ENCODE measurements at places on chromosomes 6 and 20.

GRCh38 chr6:144661116-144661806 is 376.1 kb downstream of the UTRN start:
- H3K27ac ChIP-seq, result peak overlapping the region; percentile 69
- no peaks in the 10 kb centered on the region for H3K36me3 ChIP-seq
- H3K4me1 ChIP-seq, result peaks cover 71% of the 10 kb centered on the region

DNA sequence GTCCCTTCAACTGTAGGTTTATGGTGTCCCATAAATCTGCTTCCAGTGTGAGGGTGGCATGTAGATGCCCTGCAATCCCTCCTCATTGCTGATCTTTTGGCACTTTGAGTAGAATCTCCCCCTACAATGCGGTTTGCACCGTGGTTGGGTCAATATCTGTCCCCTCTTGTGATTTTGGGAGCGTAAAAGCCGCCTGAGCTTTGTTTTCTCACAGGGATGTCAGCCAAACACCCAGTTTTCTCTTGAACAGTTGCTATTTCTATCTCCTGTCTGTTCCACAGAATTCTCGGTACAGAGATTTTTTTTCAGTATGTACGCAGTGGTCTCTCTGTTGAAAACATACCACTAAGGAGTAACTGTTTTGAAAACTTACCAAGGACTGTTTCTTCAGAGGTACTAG is 21.8 kb downstream of the CDS2 start:
- H3K36me3 ChIP-seq, result peaks cover 14% of the 10 kb centered on the region
- H3K27me3 ChIP-seq, result peaks cover 4% of the 10 kb centered on the region
- DNase-seq, result no peak
- H3K4me3 ChIP-seq, result no peak overlapping the region

GRCh38 chr6:16840291-16840690 is 79.0 kb upstream of the ATXN1 start:
- DNase-seq, result no peak
- no peaks in the 10 kb centered on the region for H3K36me3 ChIP-seq
- H3K4me1 ChIP-seq, result peaks cover 42% of the 10 kb centered on the region
- H3K27me3 ChIP-seq, result no peaks in the 10 kb centered on the region
- H3K4me3 ChIP-seq, result no peak overlapping the region

DNA sequence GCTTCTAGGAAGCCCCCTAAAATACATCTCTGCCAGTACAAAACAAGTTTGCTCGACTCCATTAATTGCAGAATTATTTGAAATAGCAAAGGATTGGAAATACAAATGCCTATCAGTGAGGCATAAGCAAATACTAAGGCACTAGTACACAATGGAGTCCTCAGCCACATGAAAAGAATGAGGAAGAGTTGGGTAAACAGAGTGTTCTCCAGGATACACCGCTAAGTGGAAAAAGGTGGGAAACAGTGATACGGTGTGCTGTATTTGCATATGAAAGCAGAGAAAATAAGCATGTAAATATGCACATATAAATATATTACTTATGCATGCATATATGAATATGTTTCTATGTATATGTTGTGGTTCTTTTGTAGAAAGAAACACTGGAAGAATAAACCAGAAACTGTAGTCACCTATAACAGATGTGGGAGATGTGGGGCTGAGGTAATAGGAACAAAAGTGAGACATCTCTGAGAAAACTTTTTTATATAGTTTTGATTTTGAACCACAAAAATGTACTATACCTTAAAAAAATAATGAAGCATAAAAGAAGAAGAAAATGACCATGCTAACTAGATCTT is 143.4 kb upstream of the MYLIP start:
- peaks cover 18% of the 10 kb centered on the region for H3K4me1 ChIP-seq
- H3K27me3 ChIP-seq, result peaks cover 5% of the 10 kb centered on the region
- no peak for DNase-seq
- no peaks in the 10 kb centered on the region for H3K36me3 ChIP-seq
- H3K4me3 ChIP-seq, result no peak overlapping the region
- H3K27ac ChIP-seq, result no peak overlapping the region

- no peak overlapping the region for H3K4me3 ChIP-seq
- H3K27ac ChIP-seq, result no peak overlapping the region
- H3K36me3 ChIP-seq, result no peaks in the 10 kb centered on the region
- H3K4me1 ChIP-seq, result peaks cover 9% of the 10 kb centered on the region
- DNase-seq, result no peak
Observed at GRCh38 chr20:59580146-59580946, 24.0 kb upstream of the PHACTR3 start.

DNA sequence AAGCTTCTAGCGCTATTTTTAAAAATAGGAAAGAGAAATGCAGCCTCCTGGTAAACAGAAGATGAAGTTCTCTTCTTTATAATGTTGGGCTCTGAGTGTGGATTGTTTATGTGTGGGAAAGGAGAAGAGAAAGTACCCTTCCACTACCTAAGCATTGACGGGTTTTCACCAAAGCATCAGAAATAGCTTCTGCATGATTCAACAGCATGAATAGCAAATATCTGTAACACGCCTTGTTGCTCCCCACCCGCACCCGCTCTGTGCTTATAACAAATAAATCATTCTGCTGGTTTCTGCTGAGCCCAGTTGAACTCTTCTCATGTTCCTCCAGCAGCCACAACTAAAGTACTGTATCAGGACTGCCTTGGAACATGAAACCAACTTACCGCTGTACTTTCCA is 20.7 kb downstream of the TXLNB start:
- no peak overlapping the region for H3K4me3 ChIP-seq
- DNase-seq, result no peak
- no peak overlapping the region for H3K27ac ChIP-seq
- no peaks in the 10 kb centered on the region for H3K4me1 ChIP-seq

- no peak overlapping the region for H3K27ac ChIP-seq
- H3K4me1 ChIP-seq, result peaks cover 36% of the 10 kb centered on the region
- no peaks in the 10 kb centered on the region for H3K27me3 ChIP-seq
- H3K4me3 ChIP-seq, result no peak overlapping the region
Observed at GRCh38 chr6:111576291-111576690, 29.4 kb downstream of the TRAF3IP2 start.

- peaks cover 12% of the 10 kb centered on the region for H3K27me3 ChIP-seq
- H3K4me3 ChIP-seq, result no peak overlapping the region
- no peak overlapping the region for H3K27ac ChIP-seq
- peaks cover 13% of the 10 kb centered on the region for H3K4me1 ChIP-seq
- peaks cover 5% of the 10 kb centered on the region for H3K36me3 ChIP-seq
- DNase-seq, result no peak
Observed at GRCh38 chr20:23570178-23570760, 2.0 kb upstream of the CST9L start.

- peak overlapping the region; percentile 92 for H3K27ac ChIP-seq
- H3K4me3 ChIP-seq, result peak overlapping the region; percentile 49
- DNase-seq, result peak; percentile 43
- H3K36me3 ChIP-seq, result peaks cover 57% of the 10 kb centered on the region
- no peaks in the 10 kb centered on the region for H3K27me3 ChIP-seq
Observed at GRCh38 chr6:21800948-21801438, 207.4 kb downstream of the SOX4 start.

GRCh38 chr6:10411131-10411970 is 3.5 kb downstream of the TFAP2A start:
- no peaks in the 10 kb centered on the region for H3K36me3 ChIP-seq
- peaks cover 43% of the 10 kb centered on the region for H3K4me1 ChIP-seq
- H3K27ac ChIP-seq, result no peak overlapping the region
- H3K4me3 ChIP-seq, result peak overlapping the region; percentile 79
- H3K27me3 ChIP-seq, result peaks cover 100% of the 10 kb centered on the region

GRCh38 chr6:49906526-49906925 is 40.2 kb upstream of the CRISP1 start:
- peaks cover 5% of the 10 kb centered on the region for H3K4me1 ChIP-seq
- H3K4me3 ChIP-seq, result no peak overlapping the region
- H3K36me3 ChIP-seq, result no peaks in the 10 kb centered on the region
- DNase-seq, result no peak
- H3K27ac ChIP-seq, result no peak overlapping the region
- H3K27me3 ChIP-seq, result no peaks in the 10 kb centered on the region

DNA sequence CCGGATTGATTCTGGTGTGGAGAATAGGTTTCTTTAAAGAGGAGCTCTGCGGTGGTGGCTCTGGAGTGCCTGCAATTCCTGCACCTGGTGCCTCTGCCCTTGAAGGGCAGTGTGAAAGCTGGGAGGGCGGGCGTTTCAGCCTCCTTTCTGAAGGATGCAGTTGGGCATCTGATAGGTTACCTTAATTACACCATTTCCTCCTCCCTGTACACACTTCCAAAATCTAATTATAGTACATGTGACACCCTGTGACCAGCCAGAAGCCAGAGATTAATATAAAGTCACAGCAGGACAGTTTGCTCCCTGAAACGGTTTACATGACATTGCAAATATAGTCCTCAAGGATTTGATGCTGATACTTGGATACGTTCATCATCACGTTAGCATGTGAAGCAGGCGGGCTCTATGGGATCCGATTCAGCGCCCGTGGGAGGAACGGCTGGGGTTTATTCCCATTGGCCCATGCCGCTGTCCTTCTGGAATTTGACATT is 548.2 kb downstream of the QKI start:
- no peak overlapping the region for H3K4me3 ChIP-seq
- no peak overlapping the region for H3K27ac ChIP-seq
- H3K36me3 ChIP-seq, result no peaks in the 10 kb centered on the region
- peaks cover 12% of the 10 kb centered on the region for H3K27me3 ChIP-seq
- no peak for DNase-seq

- no peak for DNase-seq
- H3K27me3 ChIP-seq, result no peaks in the 10 kb centered on the region
- no peak overlapping the region for H3K27ac ChIP-seq
- no peaks in the 10 kb centered on the region for H3K36me3 ChIP-seq
- H3K4me1 ChIP-seq, result peaks cover 15% of the 10 kb centered on the region
- H3K4me3 ChIP-seq, result no peak overlapping the region
Observed at GRCh38 chr6:106546691-106547414, 82.4 kb downstream of the RTN4IP1 start.

DNA sequence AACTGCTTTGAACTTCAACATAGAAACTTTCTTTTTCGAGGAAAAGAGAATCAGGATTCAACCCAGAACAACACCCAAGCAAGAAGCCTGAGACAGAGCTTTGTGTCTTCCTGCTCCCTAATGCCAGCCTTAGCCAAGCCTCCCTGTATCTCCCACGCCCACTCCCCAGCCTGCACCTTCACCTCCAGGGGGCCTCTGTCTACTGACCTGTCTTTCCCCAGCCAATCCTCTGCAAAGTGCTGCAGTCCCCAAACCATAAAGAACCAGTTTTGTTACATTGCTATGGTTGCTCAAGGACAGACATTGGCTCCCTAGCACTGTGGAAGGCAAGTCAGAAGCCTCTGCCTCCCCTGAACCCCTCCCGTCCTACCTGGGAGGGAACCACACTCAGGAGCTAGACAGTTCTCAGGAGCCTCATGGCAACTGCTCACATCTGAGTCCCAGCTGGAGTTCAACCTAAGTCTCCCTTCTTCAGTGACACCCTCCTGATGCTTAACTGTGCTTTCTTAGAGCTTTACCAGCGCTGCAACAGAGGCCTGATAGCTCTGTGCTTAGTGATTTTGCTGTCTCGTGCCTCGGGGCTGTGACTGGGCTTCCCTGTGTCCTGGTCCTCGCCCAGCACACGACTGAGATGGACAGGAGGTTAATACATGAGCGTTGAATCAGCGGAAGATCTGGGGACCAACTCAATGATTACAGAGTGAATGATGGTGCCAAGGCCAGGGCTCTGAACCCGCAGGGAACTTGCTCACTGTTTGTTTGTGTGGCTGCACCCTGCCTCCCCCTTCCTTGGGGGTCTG is 101.5 kb upstream of the DUSP22 start:
- H3K4me1 ChIP-seq, result peaks cover 58% of the 10 kb centered on the region
- H3K36me3 ChIP-seq, result no peaks in the 10 kb centered on the region
- H3K27ac ChIP-seq, result no peak overlapping the region

- H3K27ac ChIP-seq, result peak overlapping the region; percentile 91
- H3K36me3 ChIP-seq, result peaks cover 49% of the 10 kb centered on the region
- H3K4me1 ChIP-seq, result peaks cover 41% of the 10 kb centered on the region
- no peak for DNase-seq
- H3K27me3 ChIP-seq, result peaks cover 2% of the 10 kb centered on the region
Observed at GRCh38 chr6:87588756-87589407, 905 bp downstream of the RARS2 start.

DNA sequence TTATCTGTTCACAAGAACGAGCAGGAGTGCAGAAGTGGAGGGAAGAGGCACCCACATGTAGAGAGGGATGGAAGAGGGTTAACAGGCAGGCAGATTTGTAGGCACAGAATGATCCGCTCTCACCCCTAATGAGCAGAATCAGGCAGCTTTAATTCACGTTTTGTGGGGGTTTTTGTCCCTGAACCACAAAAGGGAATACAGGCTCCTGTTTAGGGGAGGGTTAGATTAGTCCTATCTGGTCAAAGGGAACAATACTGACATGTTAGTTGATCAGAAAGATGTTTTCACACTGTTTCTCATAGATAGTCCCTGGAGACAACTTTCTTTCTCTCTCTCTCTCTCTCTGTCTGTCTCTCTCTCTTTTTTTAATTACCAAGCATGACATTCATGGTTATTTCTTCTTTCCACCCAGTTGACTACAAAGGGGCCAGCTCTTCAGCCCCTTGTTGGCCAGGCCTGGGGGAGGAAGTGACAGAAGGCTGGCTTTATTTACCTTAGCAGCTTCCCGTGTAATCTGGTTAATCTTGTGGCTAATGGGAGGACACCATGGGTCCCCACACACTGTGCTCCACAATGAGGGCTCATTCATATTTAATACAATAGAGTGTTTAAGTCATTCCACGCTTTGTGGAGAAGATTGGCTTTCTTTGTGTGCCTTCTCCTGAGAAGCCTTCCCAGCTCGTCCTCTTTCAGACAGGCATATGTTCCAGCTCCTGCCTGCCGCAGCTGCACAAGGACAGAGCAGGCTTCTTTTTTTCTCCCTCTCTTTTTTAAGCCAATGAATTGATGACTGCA is 958.8 kb downstream of the TFAP2A start:
- H3K4me3 ChIP-seq, result peak overlapping the region; percentile 48
- no peaks in the 10 kb centered on the region for H3K36me3 ChIP-seq
- H3K4me1 ChIP-seq, result peaks cover 17% of the 10 kb centered on the region

DNA sequence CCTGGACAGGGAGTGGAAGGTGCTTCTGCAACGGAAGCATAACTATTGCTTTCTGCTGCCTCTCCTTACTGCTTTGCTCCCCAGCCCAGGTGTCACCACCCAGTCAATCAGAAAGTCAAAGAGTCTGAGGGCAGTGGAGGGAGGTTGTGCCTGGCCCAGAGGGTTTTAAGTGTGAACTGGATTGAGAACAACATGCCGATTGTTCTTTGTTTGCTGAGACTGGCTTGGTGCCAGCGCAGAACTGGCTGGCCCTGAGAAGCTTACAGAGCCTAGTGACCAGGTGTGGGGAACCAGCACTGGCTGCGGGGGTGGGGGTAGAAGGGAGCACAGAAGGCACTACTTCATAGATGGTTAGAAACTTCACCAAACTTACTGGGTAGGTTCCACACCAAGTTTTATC is 31.1 kb upstream of the ENPP4 start:
- H3K4me3 ChIP-seq, result no peak overlapping the region
- H3K4me1 ChIP-seq, result no peaks in the 10 kb centered on the region
- peaks cover 4% of the 10 kb centered on the region for H3K27me3 ChIP-seq

- no peaks in the 10 kb centered on the region for H3K4me1 ChIP-seq
- H3K36me3 ChIP-seq, result no peaks in the 10 kb centered on the region
- H3K27ac ChIP-seq, result no peak overlapping the region
- no peak overlapping the region for H3K4me3 ChIP-seq
Observed at GRCh38 chr6:74715355-74716085, 490.3 kb downstream of the COL12A1 start.

Data from nephron progenitor cell (in vitro differentiated cells).